Activated T-cell treated with anti-CD3 and anti-CD28 coated beads for 4 hours (primary cell): ENCODE measurements at places on chromosomes 1 and 21.

GRCh38 chr1:196324345-196324744, 283.9 kb downstream of the KCNT2 start:
- no peak for DNase-seq

DNA sequence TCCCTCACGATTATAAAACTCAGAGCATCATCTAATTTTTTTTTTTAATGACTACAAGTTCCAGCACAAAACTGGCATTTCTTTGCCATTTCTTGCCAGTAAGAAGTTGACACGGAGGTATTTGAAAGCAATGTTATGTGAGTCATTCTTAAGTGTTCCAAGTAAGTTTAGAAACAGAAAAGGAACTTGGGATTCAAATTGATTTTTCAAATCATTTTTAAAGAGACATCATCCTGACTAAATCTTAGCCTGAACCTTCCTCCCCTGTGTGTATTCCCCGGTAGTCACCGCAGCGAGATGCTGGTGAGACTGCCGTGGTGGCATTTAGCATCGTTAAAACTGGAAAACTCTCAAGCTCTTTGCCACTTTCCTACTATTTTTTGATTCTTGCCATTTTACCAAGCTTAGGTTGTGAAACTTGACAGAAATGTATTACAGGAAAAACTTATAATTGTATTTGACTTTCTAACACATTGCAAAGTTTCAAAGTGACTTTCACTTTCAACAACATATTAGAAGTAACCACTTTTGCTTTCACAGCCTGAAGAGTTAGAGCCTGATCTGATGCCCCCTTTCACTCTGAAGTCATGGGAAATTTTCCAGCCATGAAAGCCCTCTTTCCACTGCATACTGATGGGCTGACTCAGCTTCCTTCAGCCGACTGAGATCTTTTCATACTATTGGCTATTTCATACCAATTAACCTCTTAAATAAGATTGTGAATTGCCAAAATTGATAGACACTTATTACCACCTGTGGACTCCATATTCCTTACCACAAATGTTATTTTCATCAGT, 61.4 kb downstream of the OLFML2B start:
- peak; percentile 7 for DNase-seq

DNA sequence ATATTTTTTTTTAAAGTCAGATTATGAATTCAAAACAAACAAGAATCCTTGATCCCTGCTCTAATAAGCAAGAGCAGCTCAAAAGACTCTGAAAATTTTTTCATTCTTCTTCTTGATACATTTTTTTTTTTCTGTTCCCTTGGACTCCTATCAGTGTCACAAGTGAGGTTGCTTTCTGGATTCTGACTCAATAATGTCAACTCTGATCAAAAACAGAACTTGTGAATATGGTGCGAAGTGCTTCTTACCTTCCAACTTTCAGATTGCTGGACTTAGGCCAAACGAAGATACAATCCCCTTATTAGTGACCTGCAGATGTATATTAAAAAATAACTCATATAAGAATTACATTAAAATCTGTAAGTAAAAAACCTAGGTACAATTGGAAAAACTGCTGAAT, 136.1 kb downstream of the GPATCH2 start:
- DNase-seq, result no peak

- DNase-seq, result no peak
Measured at GRCh38 chr21:43286196-43286595, 117.4 kb downstream of the CRYAA start.

DNA sequence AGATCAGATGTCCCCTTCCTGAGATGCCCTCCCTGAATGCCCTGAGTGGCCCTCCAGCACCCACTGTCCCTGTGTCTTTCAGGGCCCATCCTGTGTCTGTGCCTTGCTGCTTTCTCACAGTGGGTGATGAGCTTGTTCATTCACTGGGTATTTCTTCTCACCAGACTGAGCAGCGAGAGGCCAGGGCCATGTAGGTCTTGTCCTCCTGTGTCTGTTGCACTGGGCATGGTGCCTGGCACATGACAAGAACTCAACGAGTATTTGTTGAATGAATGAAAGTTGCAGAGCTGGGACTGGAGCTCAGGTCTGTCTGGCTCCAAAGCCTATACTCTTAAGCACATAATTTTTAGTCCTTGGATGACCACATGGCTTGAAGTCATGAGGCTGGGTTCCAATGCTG, 93.8 kb downstream of the PTPRU start:
- DNase-seq, result no peak

DNA sequence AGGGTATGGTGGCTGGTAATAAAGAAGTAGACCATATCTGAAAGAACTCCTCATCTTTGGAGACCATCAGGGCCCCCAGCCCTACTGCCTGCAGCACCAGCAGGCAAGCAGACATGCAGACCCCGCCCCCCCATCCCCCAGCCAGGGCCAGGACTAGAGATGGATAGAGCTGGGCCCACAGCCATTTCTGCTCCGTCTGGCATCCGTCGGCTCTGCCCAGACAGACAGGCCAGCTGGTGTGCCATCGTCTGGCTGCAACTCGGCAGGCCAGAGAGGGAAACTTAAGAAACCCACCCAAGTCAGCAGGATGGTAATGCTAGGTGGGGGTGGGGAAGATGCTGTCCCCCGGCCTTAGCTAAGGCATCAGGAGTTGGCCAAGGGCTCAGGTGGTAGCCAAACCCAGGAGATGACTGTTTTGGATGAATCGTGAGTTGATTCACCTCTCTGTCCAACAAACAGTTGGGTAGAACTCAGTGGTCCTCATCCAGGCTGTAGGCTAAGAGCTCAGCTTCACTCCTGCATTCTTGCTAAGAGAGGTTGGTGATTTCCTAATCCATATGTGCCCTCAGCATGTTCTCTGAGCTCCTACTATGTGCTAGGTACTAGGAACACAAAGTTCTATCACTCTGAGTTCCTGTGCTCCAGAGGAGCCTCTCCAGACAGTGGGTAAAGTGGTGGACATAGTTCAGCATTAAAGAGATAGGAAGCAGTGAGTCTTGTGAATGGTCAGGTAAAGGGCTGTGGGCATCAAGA, 23.2 kb upstream of the TMEM222 start:
- no peak for DNase-seq

DNA sequence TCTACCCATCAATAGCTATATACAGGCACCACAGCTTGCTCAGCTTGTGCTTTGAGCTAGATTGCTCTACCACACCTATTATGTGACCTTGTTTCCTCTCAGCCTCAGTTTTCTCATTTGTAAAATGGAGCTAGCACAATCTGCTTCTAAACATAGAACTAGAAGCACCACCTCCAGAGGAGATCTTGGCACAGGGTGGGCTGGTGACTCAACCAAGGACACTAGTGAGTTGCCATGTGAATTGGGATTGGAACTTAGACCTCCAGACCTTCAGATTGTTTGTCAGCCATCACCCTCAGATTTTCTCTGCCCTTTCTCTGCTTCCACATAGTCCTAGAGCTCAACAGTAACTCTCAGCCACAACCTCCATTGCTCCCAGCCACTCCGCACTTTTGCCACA, 3.0 kb upstream of the MACO1 start:
- DNase-seq, result no peak

DNA sequence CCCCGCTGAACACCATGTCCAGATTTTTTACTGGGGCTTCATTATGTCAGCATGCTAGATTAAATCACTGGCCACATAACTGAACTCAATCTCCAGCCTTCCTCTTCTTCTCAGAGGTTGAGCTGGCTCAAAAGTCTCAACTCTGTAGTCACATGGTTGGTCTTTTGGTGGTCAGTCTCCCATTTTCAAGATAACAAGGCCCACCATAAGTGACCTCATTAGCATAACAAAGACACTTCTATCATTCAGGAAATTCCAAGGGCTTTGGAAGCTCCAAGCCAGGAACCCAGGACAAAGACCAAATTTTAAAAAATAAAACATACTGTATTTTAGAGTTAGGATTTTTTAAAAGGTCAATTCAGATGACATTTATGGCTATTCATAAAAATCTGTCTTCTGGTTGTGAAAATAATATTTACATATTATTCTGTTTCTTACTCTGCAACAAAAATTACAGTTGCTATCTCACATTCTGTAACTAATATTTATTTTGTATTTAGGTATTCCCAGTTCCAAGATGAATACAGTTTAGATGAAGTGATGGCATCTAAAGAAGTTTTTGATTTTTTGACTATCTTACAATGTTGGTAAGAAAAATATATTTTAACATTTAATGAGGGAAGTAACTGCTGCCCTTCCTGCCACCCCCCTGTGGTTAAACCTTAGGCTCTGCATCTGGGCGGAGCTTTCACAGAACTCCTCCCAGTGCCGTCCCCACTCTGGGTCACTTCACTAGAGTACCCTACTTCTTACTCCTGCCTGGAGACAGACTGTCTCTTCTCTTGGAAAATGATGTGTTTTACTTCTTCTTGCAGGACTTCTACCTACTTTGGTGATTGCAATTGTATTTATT, 49.3 kb downstream of the SCP2 start:
- DNase-seq, result no peak

- no peak for DNase-seq
Measured at GRCh38 chr1:171756856-171757255, 15.0 kb upstream of the VAMP4 start.

DNA sequence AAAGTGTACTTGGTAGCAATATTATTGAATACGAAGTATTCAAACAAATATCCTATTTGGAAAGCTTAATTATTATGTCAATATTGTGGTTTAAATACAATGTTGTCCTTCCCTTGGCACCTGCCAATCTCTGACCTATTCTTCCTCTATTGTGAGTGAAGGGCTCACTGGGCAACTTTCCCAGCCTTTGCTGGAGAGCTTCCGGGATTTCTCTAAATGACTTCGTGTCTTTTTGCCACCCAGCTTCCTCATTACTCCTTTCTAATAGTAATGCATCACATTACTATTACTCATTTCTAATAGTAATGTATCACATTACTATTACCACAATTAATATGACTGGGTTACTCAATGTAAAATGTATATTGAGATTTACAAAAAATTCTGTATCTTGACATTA, 880.6 kb downstream of the BRINP3 start:
- no peak for DNase-seq

DNA sequence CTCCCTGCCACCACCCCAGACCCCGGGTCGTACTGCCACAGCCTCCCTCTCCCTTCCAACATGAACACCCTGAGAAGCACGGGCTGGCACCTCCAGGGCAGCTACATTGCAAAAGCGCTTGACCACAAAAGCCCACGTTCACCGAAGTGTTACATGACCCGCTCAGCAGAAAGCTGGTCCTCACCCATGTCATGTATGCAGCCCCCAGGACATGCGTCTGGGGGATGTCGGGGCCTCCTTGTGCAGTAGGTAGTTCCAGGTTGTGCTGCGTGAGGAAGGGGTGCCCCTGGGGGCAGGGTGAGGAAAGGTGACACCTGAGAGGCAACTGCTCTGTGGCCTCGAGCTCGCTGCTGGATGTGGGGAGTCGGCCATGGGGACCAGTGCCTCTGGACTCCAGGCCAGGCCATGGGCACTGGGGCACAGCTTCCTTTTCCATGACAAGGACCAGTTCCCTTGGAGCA, 102.0 kb upstream of the C1orf174 start:
- no peak for DNase-seq

DNA sequence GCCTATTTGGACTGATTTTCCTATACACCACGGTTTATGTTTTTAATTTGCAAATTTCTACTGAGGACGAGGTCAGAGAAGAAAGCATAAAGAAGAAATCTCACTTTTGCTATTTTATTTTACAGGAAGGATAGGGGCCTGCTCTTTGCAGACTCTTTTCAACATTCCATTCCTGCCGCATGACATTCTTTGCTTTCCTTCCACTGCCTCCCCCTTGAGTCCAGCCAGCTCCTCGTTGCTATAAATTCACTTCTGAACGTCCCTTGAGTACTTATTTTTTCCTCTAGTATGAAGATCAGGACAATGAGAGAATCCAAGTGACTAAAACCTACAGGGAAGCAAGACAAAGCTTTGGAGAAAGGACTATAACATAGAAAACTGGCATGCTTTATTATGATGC, 53.4 kb upstream of the PTGFR start:
- no peak for DNase-seq

GRCh38 chr1:201359873-201360210, 17.6 kb downstream of the TNNT2 start:
- DNase-seq, result no peak

DNA sequence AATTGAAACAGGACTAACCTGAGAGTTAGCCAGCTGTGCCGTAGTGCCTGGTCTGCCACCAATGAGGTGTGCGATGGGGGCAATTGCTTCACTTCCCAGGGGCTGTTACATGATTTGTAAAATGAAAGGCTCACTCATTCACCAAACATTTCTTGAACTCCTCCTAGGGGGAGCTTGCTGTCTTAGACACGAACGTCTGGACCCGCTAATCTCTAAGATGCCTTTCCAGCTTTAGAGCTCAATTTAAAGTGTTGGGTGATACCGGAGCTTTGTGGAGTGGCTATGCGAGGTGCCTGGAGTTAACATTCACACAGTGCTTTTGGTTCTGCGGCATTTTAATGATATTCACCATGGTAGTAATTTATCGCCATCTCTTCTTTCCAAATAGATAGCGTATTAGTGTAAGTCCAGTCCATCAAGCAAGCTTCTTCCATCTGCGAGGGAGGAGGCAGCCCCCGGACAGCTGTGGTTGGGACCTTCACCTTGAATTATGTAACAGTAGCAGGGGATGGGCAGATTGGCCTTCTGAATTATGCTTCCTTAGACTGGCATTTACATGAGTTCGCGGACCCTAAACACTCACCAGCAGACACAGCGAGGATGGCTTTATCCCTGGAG, 179.9 kb downstream of the ADSS2 start:
- DNase-seq, result no peak

DNA sequence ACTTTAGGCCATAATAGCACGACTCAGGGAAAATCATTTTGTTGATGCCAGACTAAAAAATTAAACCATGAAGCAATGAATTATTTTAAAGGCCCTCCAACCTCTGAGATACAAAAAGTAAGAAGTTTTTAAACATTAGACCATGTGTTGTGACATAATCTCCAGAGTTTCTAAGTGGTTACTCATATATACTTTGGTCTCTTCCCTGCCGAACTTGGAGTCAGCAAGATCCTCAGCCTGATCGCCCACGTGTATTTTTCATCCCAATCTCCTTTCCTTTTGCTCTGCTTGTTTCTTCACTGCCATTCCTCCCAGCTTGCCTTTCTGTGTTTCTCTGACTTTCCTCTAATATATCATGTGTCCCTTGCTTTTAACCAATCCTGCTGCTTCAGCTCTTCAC, 3.8 kb downstream of the ARV1 start:
- no peak for DNase-seq

DNA sequence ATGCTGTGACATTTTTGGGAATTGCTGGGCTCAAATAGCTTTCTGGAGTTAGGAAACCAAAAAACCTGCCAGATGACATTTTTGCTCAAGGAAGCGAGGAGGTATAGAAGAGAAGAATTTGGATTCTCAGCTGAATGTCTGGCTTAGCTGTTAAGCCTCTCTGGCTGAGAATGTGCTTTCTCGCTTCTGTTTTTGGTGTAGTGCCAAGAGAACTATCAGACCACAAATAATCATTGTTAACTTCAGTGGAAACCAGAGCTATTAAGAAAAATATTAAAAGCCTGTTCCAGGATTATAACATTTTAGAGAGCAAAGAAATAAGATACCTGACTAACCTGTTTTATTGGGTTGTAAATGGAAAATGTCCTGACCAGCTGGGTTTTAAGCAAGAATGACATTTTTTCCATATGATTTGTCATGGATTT, 39.5 kb upstream of the DIPK1A start:
- no peak for DNase-seq

GRCh38 chr1:48228156-48228555, 5.6 kb downstream of the SLC5A9 start:
- no peak for DNase-seq

- no peak for DNase-seq
Measured at GRCh38 chr1:1973716-1974642, 29.6 kb downstream of the CFAP74 start.
